RKO (cell line): ENCODE measurements at places on chromosomes 13 and 19.

- no peak for DNase-seq
Observed at GRCh38 chr19:57689750-57690149, 8.0 kb downstream of the ZNF551 start.

DNA sequence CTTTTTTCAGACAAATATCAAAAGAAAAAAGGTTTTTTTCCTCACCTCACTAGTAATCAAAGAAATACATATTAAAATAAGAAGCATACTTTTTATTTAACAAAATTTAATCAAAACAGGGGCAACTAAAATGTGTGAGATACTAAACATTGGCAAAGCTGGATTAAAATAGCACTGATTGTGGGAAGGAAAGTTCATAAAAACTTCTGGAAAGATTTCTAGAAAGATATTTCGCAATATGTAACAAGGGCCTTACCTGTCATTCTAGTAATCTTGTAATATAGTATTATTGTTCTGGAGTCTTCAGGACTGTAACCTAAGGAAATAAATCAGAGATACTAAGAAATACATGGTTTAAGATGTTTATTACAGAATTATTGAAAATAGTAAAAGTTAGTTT is 482.5 kb downstream of the SUCLA2 start:
- no peak for DNase-seq

GRCh38 chr19:10395003-10395402 is 8.3 kb downstream of the CDC37 start:
- DNase-seq, result no peak

DNA sequence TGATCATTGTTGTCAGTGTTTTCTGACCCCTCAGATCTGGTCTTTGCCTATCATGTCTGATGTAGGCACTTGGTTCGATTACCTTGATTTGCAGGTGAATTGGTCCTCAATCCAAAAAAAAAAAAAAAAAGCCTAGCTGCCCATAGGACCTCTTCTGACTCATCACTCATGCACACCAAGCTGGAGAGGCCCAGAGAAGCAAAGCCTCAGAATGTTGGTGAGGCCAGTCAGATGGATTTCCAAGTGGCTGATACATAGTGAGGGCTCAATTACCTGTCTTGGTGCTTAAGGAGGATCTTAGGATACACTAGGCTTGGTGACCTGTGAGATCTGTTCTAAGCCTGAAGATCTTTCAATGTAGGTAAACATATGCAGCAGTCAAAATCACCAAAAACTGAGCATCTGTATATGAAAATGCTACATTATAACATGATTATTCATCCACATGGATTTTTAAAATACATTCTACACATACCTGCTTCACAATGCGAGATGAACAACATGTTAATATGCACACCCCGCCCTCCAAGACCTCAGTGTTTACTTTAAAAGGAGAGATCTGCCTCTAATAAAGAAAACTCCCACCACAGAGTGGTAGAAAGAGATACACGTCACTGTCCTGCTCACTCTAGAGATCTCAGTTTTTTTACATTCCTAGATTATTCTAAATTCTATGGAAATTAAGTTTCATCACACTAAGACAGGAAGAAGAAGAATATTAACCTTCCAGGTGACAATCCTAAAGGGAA is 79.9 kb upstream of the RAP2A start:
- no peak for DNase-seq

DNA sequence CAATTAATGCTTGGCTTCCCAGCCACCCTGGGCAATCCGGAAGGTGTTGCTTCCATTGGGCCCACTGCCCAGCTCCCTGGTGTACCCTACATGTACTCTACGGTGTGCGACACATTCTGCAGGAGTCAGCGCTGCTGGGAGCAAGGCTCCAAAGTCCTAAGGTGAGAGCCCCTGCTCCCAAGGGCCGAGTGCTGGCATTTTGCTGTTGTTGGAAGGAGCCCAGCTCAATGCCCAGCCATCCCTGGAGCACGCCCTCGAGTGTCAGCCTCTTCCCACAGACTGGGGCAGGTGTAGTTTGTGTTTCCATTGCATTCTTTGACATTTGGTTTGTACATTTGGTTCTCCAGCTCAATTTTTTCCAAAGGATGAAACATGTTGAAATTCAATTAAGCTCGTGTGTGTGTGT is 64.6 kb downstream of the GGACT start:
- no peak for DNase-seq

DNA sequence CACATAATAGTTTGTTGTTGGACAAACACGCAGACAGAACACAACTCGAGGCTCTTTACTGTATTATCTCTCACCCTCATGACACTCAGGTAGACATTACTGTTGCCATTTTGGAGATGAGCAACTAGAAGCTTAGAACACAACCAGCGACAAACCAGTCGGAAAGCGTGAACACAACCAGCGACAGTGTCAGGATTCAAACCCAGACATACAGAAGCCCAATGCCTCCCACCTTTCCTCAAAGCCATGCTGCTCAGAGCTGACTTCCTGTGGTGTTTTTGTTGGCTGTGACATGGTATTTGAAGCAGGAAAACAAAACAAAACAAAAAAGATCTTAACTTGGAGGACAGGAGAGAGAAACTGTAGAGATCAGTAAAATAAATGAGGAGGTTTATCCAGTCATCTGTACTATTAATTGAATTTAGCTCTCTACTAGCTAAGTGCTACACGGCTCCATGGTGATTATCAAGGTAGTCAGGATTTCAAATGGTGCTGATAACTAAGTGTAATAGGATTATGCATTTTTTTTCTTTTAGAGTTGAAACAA is 92.1 kb downstream of the STARD13 start:
- DNase-seq, result no peak

DNA sequence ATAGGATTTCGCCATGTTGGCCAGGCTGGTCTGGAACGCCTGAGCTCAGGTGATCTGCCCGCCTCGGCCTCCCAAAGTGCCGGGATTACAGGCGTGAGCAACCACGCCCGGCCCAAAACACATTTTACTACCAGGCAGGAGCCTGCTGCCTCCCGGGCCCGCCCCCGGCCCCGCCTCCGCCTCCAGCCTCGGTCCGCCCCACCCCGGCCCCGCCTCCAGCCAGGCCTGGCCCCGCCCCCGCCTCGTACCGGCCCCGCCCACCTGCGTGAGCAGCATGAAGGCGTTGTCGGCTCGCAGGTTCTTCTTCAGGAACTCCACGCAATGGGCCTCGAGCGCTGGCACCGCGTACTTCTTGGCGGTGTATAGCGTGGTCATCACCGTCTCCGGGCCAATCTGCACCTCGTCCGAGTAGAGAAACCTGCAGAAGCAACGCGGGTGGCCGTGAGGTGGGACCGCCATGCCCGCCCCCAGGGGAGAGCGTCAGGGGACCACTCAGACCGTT is 22.7 kb downstream of the BTBD2 start:
- no peak for DNase-seq

- DNase-seq, result no peak
Observed at GRCh38 chr19:40735013-40735771, 15.1 kb downstream of the ACTMAP start.

GRCh38 chr19:38649305-38650171 is 2.1 kb downstream of the ACTN4 start:
- peak; percentile 20 for DNase-seq

DNA sequence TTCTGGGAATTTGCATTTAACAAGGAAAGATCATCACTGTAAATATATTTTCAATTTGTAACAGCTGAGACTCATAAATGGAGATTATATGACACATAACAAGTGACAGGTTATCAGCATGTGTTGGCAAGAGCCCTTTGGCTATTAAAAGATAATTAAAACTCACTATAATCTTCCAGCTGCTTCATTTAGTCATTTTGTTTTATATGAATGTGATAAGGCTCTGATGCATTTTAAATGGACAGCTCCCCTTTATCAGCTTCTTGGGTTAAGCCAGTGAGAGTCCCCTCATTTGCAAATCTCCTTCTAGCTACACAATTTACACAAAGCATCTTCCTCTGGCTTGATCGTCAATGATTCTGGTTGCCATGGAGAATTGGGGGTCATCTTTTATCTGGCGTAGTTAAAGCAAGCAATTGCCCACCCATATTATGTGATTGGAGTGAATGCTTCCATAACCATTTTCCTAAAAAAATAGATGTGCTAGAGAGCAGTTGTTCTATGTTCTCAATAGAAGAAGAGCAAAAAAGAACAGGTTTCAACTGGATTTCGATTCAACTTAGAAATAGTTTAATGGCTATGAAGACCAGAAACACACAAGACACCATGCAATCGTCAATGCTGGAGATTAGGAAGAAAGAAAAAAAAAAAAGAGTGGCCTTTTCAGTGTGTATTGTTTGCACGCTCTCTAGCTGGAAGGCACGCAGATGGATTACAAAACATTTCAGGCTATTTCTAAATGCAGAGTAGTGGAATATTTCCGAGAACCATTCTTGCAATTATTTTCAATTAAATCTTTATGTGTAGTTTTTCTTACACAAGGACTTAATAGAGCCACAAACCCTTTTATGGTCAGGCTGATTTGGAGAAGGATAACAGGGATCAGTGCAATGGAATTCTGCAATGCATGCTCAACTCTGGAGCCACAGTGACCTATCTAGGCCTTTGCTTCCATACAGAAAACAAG is 27.4 kb downstream of the STARD13 start:
- no peak for DNase-seq

- no peak for DNase-seq
Observed at GRCh38 chr19:33905473-33905936, 108.8 kb downstream of the KCTD15 start.

GRCh38 chr19:31718898-31719297 is 369.7 kb upstream of the TSHZ3 start:
- no peak for DNase-seq
